ENCODE measurements at places on chromosomes 7 and 10.

DNA sequence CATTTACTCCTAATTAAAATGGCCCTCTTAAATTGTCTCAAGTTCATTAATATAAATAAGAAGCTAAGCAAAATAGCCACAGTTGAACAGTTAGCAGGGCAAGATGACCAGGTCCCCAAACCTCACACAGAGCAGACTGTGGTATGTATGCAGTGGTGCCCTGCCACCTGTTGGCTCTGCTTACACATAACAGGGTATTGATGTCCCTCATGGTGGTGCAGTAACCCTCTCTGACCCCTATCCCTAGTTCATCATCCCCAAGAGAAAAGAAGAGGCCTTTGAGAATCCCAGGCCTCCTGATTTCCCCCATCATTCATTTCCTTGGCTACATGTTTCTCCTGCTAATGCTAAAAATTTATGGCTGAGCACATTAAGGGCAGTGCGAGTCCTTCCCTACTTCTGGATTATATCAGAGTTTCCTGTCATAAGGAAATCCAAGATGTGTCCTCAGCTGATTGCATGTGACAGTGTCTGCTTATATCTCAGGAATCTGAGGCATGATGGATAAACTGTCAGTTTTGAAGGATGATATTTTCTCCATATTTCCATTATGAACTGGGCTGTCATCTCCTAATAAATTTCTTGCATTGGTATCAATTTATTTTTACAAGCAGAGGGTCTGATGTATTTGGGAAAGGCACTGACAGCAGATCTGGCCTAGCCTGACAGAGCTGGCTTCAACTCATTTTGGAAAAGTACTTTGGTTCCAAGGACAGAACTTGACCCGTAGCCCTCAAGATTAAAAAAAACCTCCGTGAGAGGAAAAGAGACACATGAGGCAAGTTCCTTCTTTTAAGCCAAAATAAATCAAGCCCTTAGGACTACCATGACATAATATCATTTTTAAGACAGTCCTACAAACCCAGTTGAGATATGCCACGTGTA is 880.6 kb downstream of the LRMDA start:
- DNase-seq: peak; percentile 11

- no peak for DNase-seq
Measured at GRCh38 chr7:144518360-144518759, 114.9 kb upstream of the NOBOX start.

DNA sequence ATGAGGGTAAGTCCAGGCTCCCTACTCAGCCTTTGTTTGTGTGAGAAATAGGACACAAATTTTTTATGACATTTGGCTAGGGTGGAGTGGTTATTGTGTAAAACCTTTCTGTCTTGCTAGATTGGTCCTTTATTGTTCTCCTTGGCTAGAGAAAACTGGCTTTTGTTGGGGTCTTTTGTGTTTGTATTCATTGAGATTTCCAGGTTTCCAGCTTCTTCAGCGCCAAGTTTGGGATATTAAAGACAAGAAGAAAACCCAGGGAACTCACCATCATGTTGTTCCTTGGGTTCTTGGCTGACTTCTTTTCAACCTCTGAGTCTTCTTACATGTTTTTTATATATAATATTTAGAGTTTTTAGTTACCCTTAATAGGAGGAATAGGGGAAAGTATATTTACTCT is 310.0 kb downstream of the HPSE2 start:
- DNase-seq: no peak

DNA sequence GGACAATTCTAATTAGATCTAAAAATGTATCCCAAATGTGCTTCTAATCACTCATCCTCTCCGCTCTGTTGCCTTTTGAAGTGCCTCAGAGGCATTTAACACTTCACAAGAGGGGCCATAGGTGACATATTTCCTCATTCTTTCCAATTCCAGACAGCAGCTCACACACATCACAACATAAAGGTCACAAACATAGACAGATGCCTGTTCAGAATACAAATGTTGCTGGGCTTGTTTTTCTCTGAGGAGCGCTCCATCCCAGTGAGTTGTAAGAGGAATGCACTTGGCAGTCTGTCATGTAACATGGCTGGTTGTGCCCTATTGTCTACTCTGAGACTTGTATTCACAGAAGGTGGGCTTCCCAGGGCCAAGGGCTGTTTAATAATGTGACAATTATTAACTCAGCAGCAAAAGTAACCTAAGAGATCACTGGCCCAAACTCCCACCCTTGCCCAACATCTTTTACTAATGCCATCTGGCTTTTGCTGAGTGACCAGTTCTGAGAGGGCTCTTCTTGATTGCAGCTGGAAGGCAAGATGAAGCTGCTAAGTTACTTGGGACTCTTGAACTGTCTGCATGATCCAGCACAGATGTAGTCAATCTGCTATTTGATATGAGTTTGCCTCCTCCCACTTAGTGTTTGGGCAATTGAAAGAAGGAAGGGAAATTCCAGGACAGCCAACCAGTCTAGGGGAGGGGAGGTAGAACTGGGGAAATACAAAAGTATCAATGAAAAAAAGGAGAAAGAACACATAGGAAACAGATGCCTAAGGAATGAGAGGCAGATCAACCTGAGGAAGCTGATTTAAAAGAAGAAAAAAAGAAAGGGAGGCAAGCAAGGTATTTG is 13.6 kb downstream of the PON2 start:
- DNase-seq: no peak

DNA sequence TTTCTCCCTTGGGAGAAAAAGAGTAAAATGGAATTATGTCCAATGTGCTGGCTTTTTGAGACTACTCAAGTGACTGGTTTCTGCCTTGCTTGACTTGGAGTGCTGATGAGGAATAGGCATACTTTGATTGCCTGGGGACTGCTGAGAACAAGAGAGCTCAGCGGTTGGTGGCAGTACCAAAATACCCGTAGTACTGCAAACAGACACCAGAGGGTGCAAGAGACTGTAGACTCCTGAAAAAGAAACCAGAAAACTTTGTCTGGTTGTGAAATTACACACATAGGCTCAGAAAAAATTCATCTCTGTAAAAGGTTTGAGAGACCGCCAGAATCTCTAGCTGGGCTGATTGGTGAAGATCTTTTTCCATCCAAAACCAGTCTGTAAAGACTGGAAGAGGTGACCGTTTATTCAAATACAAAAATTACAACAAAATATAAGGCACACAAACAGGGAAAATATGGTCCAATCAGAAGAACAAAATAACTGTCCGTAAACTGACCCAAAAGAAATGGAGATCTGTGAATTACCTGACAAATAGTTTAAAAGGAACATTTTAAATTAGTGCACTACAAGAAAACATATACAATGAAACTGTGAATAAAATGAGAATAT is 18.5 kb downstream of the BICC1 start:
- DNase-seq: no peak

GRCh38 chr7:88664630-88665233 is 94.8 kb upstream of the ZNF804B start:
- DNase-seq: no peak

- no peak for DNase-seq
Measured at GRCh38 chr10:102649797-102650654, 5.7 kb downstream of the TRIM8 start.

DNA sequence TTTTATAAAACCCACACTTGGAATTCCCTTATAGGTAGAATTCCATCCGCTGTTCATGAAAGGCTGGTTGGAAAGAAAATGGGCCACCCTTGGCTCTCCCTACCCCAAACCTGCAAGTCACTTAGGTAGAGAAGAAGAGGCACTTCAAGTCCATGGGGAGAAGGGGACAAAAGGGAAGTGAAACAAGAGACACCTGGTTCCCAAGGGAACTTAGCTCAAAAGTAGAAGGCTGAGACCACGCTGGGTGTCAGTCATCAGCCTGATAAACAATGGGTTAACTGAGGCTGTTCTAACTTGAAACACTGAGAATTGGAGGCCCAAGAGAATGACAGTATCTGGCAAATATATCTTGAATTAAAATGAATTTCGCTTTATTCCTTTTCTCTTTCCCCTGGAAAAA is 330.8 kb upstream of the NFE2L3 start:
- no peak for DNase-seq

DNA sequence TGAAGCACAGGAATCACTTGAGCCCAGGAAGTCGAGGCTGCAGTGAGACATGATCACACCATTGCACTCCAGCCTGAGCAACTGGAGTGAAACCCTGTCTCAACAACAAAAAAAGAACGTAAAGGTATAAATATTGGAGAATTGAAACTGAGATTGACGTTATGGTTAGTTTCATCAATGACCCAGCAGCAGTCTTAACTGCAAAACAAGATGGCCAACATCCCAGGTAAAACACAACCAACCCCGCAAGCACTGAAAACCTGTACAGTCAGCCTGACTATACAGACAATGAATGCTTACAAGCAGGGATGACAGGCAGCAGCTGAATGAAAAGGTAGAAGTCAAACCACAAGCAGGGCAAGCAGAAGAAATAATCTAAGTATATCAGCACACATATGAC is 34.7 kb downstream of the WAPL start:
- no peak for DNase-seq

GRCh38 chr10:52679117-52679516 is 93.5 kb downstream of the MBL2 start:
- no peak for DNase-seq

DNA sequence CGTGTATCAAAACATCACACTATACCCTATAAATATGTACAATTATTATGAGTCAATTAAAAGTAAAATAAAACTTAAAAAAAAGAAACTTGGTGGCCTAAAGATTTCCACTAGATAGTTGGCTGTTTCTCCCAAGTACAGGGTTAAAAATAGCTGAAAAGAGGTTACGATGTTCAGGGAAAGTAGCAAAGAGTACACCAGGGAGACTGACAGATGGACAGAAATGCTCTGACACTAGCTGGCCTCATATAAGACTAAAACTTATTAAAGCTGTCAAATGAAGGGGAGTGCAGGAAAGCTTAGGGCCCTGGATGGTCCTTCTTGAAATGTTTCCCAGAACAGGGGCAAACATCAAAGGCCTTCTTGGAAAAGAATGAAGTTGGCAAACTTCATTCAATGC is 51.3 kb downstream of the TCAF1 start:
- DNase-seq: no peak

DNA sequence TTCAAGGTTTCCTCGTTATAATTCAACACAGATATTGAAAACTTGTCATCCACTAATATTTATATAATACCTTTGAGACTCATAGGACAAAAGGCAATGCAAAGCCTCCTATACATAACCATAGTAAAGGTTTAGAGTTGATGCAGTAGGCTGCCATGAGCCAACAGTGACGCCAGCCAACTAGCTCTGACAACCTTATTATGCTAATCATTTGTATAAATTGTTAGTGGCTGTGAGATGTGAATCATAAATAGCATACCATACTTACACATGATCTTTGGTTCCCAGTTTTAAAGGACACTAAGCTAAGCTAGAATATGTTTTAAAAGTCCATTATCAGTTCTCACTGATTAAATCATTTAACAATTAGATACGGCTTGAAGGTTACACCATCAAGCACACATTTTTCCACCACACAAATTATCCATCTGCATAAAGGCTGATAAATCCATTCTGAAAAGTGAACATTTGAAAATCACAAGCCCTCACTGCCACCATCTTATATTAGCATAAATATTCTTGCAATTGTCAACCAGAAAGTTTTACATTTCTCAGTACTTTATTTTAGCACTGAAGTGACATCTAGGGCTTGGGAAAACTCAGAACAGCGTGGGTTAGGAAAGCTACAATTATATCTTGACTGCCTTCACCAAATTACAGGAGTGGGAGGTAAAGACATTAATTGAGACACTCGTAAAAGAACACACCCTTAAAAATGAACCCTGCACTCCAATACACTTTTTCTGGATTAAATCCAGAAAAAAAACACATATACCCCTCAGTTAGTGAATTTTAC is 30.7 kb downstream of the COA1 start:
- DNase-seq: no peak

DNA sequence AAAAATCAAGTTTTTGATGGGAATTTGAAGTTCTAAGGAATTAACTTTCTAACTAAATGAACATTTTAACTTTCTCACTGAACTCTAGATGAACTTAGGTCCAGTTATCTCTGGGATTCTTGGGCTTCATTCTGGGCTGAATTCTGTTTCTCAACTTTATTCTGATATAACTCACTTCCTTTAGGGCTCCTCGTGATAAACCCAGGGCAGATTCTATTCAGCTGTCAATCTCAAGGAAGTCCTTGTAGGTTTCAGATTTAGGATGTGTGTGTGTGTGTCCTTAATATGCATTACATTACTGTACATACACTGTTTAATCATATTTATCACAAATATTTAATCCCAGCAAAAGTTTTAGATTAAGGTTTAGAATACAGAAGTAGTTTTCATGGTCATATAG is 344.3 kb downstream of the GATA3 start:
- no peak for DNase-seq

GRCh38 chr7:81692146-81692905 is 77.5 kb downstream of the HGF start:
- DNase-seq: no peak

- DNase-seq: no peak
Measured at GRCh38 chr10:116566932-116567331, 21.2 kb downstream of the PNLIP start.

GRCh38 chr10:73876157-73876556 is 1.8 kb upstream of the CAMK2G start:
- DNase-seq: no peak

DNA sequence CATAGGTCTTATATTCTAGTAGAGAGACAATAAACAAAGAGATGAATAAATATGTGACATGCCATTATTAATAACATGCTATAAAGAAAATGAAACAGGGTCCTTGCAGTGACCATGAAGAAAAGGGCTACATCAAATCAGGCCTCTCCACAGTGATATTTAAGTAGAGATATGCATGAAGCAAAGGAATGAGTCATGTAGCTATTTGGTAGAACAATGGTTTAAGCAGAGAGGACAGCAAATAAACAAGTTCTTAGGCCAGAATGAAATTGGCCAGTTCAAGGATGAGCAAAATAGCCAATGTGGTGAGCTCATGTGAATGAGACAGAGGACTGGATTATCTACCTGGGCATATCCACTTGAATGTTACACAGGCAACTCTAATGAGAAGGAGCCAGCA is 172.2 kb upstream of the FERD3L start:
- DNase-seq: no peak

DNA sequence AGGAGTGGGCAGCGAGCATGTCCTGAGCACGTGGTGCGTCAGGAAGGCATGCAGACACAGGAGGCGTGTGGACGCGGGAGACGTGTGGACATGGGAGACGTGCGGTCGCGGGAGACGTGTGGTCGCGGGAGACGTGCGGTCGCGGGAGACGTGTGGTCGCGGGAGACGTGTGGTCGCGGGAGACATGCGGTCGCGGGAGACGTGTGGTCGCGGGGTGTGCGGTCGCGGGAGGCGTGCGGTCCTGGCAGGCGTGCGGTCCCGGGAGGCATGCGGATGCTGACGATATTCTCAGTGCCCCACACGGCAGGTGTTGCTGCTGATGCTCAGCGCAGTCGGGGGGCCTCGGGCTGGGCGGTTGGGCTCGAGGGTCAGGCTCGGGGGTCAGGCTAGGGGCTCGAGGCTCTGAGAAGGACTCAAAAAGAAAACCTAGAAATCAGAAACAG is 94.2 kb downstream of the NKX6-2 start:
- DNase-seq: no peak

GRCh38 chr7:131365838-131366237 is 38.2 kb downstream of the MKLN1 start:
- DNase-seq: no peak

- DNase-seq: no peak
Measured at GRCh38 chr10:7311218-7311849, 99.5 kb downstream of the SFMBT2 start.

GRCh38 chr10:86392723-86393094 is 26.1 kb upstream of the GRID1 start:
- DNase-seq: no peak

Data from GF-D8 (cell line).